Muscle of back (tissue), 13 donors: ENCODE measurements at places on chromosomes 16 and 17. TPM values are rescaled to one million over a fixed set of nuclear protein-coding genes. Genes with fewer than 3 reads are reported as not detected.

Gene MYH1
- polyA plus RNA-seq = 14.1 TPM

GRCh38 chr17:77058016-77058415 is 82.8 kb upstream of the SEC14L1 start:
- no peak for DNase-seq

GRCh38 chr16:35352431-35352830 is 1893.0 kb downstream of the TP53TG3F start:
- DNase-seq = no peak

GRCh38 chr17:66135896-66136295 is 56.0 kb downstream of the CEP112 start:
- no peak for DNase-seq

GRCh38 chr16:47504599-47504998 is 43.5 kb downstream of the PHKB start:
- DNase-seq = no peak
